ENCODE measurements at places on chromosomes 7 and 10.

DNA sequence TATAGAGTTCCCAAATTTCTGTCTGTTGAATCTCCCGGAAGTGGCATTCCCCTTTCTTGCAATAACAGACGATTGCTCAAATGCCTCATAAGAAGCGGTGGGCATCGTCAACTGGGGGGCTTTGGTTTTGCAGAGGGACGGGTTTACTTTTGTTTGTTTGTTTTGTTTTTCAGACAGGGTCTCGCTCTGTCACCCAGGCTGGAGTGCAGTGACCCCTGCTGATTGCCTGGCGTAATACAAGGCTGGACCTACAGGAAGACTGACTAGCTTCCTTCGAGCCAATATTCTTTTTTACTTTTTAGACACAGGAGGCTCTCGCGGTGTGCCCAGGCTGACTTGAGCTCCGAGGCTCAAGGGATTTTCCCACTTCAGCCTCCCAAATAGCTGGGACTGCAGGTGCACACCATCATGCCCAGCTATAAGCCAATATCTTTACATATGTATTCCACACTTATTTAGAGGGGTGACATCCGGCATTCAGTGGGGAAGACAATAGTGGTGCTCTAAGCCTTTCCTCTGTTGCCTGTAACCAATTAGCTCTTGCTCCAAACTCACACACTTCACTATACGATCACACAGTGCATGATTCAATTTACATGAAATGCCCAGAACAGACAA is 58.1 kb downstream of the FHIP2A start:
- peak; percentile 36 for DNase-seq

GRCh38 chr7:37371755-37372154 is 76.9 kb downstream of the ELMO1 start:
- no peak for DNase-seq

DNA sequence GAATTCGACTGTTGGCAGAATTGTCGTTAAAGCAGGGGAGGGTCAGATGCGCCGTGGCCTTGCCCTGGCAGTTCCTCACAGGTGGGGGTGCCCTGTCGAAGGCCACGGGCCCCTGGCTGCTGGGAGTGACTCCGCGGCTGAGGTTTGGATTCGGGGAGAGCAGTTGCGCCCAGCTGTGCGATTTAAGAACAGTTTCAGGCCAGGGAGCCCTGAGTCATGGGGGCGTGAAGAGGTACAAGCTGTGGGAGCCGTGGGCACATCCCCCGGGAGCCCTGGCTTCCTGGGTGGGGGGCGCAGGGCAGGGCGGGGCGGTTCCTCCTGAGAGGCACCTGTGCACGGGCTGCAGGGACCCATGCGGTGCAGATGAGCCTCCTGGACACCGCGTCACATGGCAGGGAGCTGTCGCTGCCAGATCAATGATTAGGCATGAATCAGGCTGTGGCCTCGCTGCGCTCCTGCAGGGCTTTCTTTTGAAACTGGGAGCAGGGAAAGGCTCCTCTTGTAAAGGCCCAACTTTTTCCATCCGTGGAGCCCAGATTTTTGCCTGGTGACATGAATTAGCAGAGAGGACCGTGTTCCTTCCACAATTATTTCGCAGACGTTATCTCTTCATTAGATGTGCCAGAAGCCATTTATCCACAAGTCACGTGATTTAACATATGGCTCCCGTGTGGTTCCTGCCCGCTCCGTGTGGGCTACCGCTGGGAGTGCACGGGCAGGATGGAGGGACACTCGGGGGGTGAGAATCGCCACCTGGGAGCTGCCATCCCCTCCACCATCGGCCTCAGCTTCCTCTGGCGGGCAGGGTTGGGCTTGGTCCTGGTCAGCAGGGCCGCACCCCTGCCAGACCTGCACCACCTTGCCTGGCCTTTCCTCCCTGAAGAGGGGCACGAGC is 918 bp downstream of the PWWP2B start:
- DNase-seq, result peak; percentile 87

DNA sequence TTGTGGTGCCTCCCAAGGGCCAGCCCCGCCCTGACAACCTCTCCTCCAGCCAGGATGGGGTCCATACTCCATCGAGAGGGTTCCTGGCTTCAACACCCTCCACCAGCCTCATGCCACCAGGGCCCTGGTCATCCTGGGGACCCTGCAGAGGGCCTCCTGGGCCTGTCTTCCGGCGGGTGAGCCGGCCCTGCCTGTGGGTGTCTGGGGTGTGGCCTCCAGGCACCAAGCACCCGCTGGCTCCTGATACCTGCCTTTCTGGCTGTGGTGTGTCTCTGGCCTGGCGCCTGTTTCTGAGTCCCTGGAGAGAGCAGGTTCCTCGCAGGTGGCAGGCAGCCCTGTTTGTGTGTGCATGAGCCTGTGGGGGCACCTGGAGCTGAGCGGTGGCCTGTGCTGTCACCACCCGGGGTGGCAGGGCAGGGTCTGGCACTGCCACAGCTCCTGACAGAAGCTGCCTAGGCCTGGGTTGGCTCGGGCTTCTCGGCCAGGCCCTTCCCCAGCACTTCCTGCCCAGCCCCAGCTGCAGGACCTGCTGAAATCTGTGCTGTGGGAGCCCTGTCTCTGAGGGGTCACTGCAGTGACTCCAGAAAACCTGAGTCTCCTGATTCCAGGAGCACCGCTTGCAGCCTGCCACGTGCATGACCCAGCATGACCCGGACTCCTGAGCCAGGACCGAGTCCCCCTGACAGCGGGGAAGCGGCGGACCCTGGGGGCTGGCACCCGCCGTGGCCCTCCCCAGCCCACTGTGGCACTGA is 18.4 kb downstream of the ADAM8 start:
- DNase-seq, result no peak

- no peak for DNase-seq
These were observed 76.4 kb downstream of the RUNDC3B start for GRCh38 chr7:87704590-87704989.

Measured in SK-N-SH (cell line).